Fibroblast of the aortic adventitia (primary cell): ENCODE measurements at places on chromosomes 3 and 15. TPM values are rescaled to one million over a fixed set of nuclear protein-coding genes. Genes with fewer than 3 reads are reported as not detected.

The ZMAT3 gene
- total RNA-seq, result 31.6 and 57.8 TPM in 2 replicates

The IL5RA gene
- total RNA-seq, result 0.08 TPM in 1 of 2 replicates, not detected in the other

The TIMP4 gene
- total RNA-seq, result 4.3 and 12.3 TPM in 2 replicates

The ROPN1B gene
- total RNA-seq, result not detected in 2 replicates

The THBS1 gene
- 141 and 353 TPM in 2 replicates for total RNA-seq

The GOLGB1 gene
- 63.2 and 153 TPM in 2 replicates for total RNA-seq

The TGM4 gene
- total RNA-seq, result not detected in 2 replicates

The SPINT1 gene
- not detected in 2 replicates for total RNA-seq

The CACNA1D gene
- 0.33 and 1.9 TPM in 2 replicates for total RNA-seq

The TNNC1 gene
- 1.4 and 2.0 TPM in 2 replicates for total RNA-seq

The ROPN1 gene
- total RNA-seq, result not detected in 2 replicates

The CAMP gene
- not detected in 2 replicates for total RNA-seq

The FGF7 gene
- 87.9 and 97.7 TPM in 2 replicates for total RNA-seq

The CHL1 gene
- 0.16 and 0.63 TPM in 2 replicates for total RNA-seq

The PLA2G4B gene
- 0.49 and 0.54 TPM in 2 replicates for total RNA-seq

The FBXL22 gene
- total RNA-seq, result 0.54 and 0.65 TPM in 2 replicates

The GPR149 gene
- not detected in 2 replicates for total RNA-seq

The KLHL40 gene
- total RNA-seq, result not detected in 2 replicates

The GNAT1 gene
- total RNA-seq, result not detected in 2 replicates

The ZNF620 gene
- total RNA-seq, result 0.65 and 0.99 TPM in 2 replicates

The SLC15A2 gene
- total RNA-seq, result 0.18 and 0.25 TPM in 2 replicates

The TRPM1 gene
- not detected in 2 replicates for total RNA-seq

The MKRN3 gene
- total RNA-seq, result 0.45 and 0.65 TPM in 2 replicates

The NR1I2 gene
- 0.27 TPM in 1 of 2 replicates, not detected in the other for total RNA-seq

The MBD4 gene
- 28.9 and 34.9 TPM in 2 replicates for total RNA-seq

The RBP2 gene
- not detected in 2 replicates for total RNA-seq

The TMED3 gene
- 45.1 and 97.4 TPM in 2 replicates for total RNA-seq

The GABRR3 gene
- not detected in 2 replicates for total RNA-seq

The SEMA3G gene
- total RNA-seq, result 0.49 TPM in 1 of 2 replicates, not detected in the other

The MAP4 gene
- total RNA-seq, result 80.1 and 157 TPM in 2 replicates

The DPPA2 gene
- total RNA-seq, result not detected in 2 replicates

The CNTN3 gene
- 0.74 and 2.4 TPM in 2 replicates for total RNA-seq

The SPRED1 gene
- 36.2 and 55.1 TPM in 2 replicates for total RNA-seq

The ADGRG7 gene
- not detected in 2 replicates for total RNA-seq

The ARNT2 gene
- 9.4 and 12.7 TPM in 2 replicates for total RNA-seq

The CCR3 gene
- not detected in 2 replicates for total RNA-seq

The TMEM108 gene
- total RNA-seq, result not detected in 2 replicates

The CISH gene
- 0.98 and 1.4 TPM in 2 replicates for total RNA-seq

The SENP2 gene
- total RNA-seq, result 34.8 and 39.6 TPM in 2 replicates

The SLC28A1 gene
- not detected in 2 replicates for total RNA-seq

The SNX1 gene
- total RNA-seq, result 37.0 and 55.0 TPM in 2 replicates

The RTF1 gene
- 29.5 and 29.6 TPM in 2 replicates for total RNA-seq

The PLSCR5 gene
- not detected in 2 replicates for total RNA-seq

The CMTM8 gene
- total RNA-seq, result 1.1 TPM in 1 of 2 replicates, not detected in the other

The LDHAL6B gene
- total RNA-seq, result not detected in 2 replicates

The RHOA gene
- total RNA-seq, result 643 and 840 TPM in 2 replicates

The TM2D3 gene
- 37.0 and 41.8 TPM in 2 replicates for total RNA-seq

The SCN10A gene
- total RNA-seq, result not detected in 2 replicates

The LRRC31 gene
- total RNA-seq, result not detected in 2 replicates

The C2CD4B gene
- not detected in 2 replicates for total RNA-seq

The CILP gene
- under 0.01 and 0.16 TPM in 2 replicates for total RNA-seq

The LRRC28 gene
- 10.4 and 28.0 TPM in 2 replicates for total RNA-seq

The PDZRN3 gene
- total RNA-seq, result 40.5 and 76.8 TPM in 2 replicates

The TMEM207 gene
- total RNA-seq, result not detected in 2 replicates

The PLAAT1 gene
- total RNA-seq, result 0.90 TPM in 1 of 2 replicates, not detected in the other

The SCG3 gene
- not detected in 2 replicates for total RNA-seq
